PC-3 (cell line): ENCODE measurements at places on chromosomes 12 and 14. TPM values are rescaled to one million over a fixed set of nuclear protein-coding genes. Genes with fewer than 3 reads are reported as not detected.

Gene SLC38A4
- not detected in 2 replicates for total RNA-seq

Gene OTUB2
- 7.7 and 9.0 TPM in 2 replicates for total RNA-seq

Gene SSPN
- total RNA-seq = 11.2 and 11.9 TPM in 2 replicates

DNA sequence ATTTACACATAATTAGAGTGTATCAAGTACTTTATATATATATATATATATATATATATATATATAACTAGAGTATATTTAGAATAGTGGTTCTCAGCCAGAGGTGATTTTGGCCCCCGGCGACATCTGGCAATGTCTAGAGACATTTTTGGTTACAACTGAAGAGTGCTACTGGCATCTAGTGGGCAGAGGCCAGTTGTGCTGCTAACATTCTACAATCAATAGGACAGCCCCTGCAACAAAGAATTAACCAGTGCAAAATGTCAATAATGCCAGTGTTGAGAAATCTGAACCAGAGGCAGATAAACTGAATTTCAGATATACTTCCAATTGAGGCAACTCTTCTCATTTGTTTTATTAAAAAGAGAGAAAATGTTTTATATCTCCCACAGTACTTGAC is 8.9 kb downstream of the GTF2A1 start:
- DNase-seq = peak; percentile 38

DNA sequence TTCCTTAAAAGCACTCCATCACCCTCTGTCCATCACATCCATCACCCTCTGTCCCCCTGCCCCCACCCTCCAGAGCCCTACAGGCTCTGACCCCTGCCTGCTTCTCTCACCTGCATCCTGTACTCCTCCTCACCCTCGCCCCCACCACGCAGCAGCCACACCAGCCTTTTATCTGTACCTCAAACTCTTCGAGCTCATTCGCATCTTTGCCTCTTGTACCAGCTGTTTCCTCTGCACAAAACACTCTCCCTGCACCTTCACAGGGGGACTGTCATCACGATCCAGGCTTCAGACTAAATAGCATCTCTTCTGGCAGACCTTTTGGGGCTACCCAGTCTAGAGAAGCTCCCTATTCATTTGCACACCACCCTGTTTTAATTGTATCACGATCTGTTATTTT is 24.1 kb downstream of the TMEM229B start:
- no peak for DNase-seq

- no peak for DNase-seq
Observed at GRCh38 chr12:82408844-82409243, 50.5 kb downstream of the METTL25 start.
